ENCODE measurements at places on chromosomes 12 and 14. TPM values are rescaled to one million over a fixed set of nuclear protein-coding genes. Genes with fewer than 3 reads are reported as not detected.

DNA sequence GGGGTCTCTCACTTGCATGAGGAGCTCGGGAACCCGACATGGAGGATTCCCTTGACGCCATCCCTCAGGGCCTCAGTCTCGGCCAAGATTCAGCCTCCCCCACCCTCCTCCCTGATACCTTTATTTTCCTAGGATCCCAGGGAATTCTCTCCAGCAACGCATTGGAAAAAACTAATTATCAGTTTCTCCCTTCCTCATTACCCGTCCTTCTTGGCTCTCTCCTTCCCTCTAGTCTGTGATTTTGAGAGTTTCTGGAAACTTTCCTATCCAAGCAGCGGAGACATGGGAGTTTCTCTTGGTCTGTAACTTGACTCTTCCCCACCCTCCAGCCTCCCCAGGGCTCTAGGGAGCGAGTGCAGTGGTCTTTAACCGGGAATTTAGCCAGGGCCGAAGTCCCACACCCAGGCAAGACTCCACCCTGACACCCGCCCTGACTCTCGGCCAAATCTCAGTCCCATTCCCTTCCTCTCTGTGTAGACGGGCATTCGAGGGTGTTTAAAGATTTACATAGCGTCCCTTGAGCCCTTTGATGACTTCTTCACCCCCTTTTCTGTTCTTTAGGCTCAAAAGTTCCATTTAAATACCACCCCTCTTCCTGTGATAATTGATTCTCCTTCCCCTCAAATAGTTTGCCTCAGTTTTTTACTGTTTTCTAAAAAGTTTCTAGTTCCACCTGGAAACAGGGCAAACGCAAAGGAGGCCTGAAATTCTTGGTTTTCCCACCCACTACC, 6.7 kb downstream of the HOXC5 start:
- H3K27ac ChIP-seq: no peak overlapping the region
- H3K4me1 ChIP-seq: no peaks in the 10 kb centered on the region
- H3K4me3 ChIP-seq: no peak overlapping the region
- no peaks in the 10 kb centered on the region for H3K36me3 ChIP-seq

DNA sequence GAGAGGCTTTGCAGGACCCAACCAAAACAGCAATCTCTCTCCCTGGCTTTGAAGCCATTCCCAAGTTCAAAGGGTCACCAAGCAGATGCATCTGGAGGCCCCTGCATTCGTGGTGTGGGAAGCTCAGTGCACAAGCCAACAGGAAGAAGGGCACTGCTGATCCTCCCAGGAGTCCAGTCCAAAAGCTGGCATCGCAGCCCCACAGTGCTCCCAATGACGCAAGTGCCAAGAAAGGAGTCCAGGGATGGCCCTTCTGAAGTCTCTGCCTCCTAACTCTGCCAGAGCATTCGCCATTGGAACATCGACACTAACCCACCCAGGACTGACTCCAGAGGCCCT, 25.1 kb downstream of the PXN start:
- no peaks in the 10 kb centered on the region for H3K27me3 ChIP-seq
- DNase-seq: no peak
- H3K36me3 ChIP-seq: no peaks in the 10 kb centered on the region

- H3K27ac ChIP-seq: no peak overlapping the region
- no peak for DNase-seq
- no peak overlapping the region for H3K4me3 ChIP-seq
- H3K4me1 ChIP-seq: no peaks in the 10 kb centered on the region
Observed at GRCh38 chr14:71237556-71237955, 330.3 kb downstream of the PCNX1 start.

DNA sequence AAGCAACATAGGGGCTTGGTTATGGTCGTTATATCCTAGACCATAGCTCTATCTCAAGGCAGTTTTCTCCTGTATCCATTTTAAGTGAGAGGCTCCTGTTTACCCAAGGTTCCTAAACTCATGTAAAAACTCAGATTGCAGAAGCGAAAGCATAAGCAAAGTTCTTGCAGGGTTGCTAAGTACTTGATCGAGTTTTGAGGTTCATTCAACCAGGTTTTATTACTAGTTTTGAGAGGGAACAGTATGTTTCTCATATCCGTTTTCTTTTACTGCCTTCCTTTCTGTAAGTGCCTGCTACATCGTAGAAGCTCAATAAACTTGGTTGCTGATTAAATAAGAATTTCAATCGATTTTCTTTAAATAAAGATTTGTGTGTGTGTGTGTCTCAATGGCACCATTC, 5.1 kb downstream of the AKAP3 start:
- H3K27me3 ChIP-seq: no peaks in the 10 kb centered on the region
- H3K4me1 ChIP-seq: peaks cover 8% of the 10 kb centered on the region
- H3K36me3 ChIP-seq: no peaks in the 10 kb centered on the region
- no peak for DNase-seq
- no peak overlapping the region for H3K27ac ChIP-seq
- H3K4me3 ChIP-seq: no peak overlapping the region

DNA sequence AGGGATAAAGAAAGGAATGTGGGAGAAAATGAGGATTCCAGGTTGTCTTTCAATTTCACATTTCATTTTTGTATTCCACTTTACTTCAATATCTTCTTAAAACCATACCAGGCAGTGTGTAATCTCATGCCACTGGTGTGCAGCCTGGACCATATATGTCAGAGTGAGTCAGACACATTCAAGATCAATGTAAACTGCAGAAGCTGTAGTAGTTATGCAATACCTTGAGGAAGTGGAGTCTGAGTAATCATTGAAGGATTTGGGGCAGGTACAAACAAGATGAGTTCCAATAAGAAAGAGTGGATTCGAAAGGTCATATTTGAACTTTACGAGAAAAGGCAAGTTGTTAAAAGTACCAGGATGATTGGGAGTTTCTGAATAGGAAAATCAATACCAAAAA, 14.1 kb downstream of the PLCZ1 start:
- no peaks in the 10 kb centered on the region for H3K27me3 ChIP-seq
- no peak for DNase-seq
- no peaks in the 10 kb centered on the region for H3K36me3 ChIP-seq
- H3K27ac ChIP-seq: no peak overlapping the region
- H3K4me1 ChIP-seq: no peaks in the 10 kb centered on the region

Gene MMP19
- total RNA-seq: 1.3 TPM

Gene RHEBL1
- total RNA-seq: 2.9 TPM
